ENCODE measurements at places on chromosomes 7 and 10. TPM values are rescaled to one million over a fixed set of nuclear protein-coding genes. Genes with fewer than 3 reads are reported as not detected.
A peak's percentile ranks its signal among the peaks of the same experiment; 100 is the strongest.

GRCh38 chr10:107747851-107748250 is 583.3 kb upstream of the SORCS1 start:
- no peak for DNase-seq

DNA sequence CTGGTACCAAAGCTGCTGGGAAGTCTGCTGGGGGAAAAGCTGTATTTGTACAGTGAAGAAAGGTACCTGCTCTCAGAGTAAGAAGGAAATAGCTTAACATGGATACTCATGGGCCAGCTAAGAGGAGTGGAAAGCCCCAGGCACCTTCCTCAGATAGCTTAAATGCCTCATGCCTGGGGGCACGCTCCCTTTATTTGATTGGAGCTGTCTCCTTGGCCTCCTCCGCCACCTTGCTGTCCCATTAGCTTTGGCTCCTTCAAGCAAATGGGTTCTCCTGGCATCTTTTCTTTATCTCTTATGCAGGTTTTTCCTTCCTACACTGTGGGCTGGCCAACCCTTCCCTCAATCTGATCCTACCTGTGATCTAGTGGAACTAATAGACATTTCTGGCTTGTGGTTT is 318.5 kb downstream of the SH2D4B start:
- no peak for DNase-seq

DNA sequence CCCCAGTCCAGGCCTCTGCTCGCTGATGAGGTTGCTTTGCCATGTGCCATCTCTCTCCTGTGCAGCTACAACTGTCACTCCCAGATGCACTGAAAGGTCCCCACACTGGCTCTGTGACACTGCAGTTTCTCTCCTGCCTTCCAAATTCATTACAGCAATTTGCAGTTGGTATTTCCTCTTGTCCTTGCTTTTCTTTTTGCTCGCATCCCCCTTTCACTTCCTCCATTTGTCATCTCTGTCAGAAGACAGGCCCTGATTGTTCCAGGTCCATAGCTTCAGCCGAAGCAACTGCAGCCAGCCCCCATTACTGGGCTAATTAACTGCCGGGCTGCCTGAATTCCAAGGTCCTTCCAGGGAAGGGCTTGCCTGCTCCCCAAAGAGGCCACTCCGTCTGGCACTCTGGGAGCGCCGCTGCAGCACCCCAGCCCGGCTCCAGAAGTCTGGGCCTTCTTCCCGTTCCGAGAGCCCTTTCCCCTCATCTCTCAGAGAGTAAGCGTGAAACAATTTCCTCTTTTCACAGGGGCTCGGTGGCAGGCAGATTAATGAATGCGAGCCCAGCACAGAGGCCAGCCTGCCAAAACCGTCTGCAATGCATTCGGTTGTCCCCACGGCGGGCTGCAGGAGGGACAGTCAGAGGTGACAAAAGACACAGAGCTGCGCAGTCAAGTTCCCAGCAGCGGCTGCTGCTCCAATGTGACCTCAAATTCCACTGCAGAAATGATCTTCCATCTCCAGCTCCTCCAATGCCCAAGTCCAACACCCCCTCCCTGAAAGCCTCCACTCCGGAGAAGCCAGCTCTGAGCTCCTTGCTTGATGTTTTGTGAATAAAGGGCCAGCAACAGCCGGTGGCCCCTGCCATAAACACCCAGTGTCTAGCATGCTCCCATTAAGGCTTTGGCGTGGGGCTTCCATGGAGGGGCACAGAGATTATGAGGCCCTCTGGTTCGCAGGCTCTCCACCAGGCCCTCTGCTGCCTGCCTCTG is 279.4 kb upstream of the HABP2 start:
- DNase-seq: no peak

DNA sequence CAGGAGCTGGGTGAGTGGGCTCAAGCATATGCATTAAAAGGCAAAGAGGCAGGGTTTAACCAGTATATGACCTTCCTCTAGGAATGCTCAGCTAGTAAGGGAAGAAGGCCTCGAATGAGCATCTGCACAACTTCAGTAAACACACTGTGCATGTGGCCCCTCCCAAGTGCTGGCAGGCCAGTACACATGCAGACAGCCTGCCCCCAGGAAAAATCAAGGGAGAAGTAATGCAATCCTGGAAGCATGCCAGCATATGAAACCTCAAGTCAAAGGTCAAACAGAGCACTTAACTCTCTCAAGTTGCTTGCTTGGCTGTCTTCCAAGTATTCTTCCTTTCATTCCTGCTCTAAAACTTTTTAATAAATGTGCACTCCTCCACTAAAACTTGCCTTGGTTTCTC is 208.4 kb downstream of the ACTR3B start:
- DNase-seq: peak; percentile 15

DNA sequence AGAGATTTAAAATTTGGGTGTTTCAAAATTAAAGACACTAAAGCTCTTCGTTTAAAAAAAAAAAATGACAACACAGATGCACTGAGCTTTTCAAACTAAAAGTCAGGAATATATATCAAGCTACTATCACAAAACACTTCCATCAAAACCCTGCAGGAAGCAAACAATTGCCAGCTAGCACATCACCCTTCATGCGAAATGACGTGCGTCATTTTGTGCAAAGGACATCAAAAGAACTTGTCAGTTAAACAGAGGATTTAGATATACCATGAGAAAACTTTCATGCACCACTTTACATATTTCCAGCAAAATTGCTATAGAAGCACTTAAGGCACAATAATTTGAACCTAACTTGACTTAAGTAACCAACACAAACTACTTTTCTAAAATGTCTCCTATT is 264.7 kb downstream of the GRM8 start:
- DNase-seq: no peak

- no peak for DNase-seq
Measured at GRCh38 chr10:99943908-99944307, 65.8 kb downstream of the DNMBP start.

GRCh38 chr7:42145539-42145938 is 91.5 kb downstream of the GLI3 start:
- DNase-seq: no peak

TAS2R41 gene
- total RNA-seq: not detected

UNCX gene
- not detected for total RNA-seq

TMEM140 gene
- total RNA-seq: not detected

PRF1 gene
- not detected for total RNA-seq

TBXAS1 gene
- 4.4 TPM for total RNA-seq
